ENCODE measurements at places on chromosomes 6 and 20.

DNA sequence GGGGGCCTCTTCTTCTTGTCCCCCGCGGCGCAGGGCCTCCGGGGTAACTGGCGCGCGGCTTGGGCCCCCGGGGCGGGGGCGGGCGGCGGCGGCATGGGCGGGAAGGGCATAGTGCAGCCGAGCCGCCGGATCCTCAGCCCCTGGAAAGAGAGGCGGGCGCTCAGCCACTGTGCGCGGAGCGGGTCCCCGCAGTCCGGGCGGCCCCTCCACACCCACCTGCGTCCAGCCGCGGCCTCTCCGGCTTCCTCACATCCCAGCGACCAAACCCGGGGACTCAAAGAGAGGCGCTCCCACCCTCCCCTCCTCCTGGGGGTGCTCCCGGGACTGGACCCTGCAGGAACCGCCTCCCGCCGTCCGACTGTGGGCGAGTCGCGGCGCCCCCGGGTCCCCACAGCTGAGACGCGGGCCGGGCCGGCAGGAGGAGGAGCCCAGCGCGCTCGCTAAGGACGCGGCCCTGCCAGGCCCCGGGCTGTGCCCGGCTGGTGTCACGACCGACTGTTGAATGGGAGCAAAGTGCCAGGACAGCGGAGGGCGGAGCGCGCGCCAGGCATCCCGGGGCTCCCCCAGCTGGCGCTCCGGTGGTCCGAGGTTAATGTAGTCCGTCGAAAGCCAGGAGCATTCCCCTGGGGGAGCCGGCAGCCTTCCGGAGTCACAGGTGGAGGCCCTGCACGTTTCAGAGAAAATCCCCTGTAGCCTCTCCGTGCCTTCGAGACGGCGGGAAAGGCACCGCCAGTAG, at the start of gene PRR18:
Gene PRR18, minus strand, starts transcription at position 360 of the 736 bp plus-strand sequence. Its CDS starts 250 bp downstream, at position 110.
- no peak for DNase-seq

DNA sequence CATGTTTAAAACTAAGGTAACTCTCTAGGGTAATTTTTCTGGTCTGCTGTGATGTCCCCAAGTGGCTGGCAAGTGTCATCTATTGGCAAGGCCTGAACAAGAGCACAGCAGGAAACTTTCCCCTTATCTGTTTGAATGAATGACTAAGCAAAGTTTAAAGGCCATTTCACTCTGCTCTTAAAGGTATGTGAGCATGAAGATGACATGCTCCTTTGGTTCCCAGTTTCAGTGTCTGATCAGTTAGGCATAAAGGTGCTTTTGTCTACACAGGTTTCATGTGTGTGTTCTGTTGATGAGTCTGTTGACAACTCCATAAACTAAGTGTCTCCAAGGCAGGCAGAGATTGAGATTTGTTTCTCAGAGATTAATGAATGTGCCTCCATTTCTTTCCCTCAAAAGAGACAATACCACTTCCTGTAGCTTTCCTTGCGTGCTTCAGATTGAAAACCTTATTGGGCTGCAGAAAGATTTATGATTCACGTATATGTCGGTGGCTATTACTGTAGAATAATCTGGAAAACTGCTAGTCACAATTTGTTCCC, 83.9 kb downstream of the MAP3K7 start:
- DNase-seq = no peak

GRCh38 chr6:27176523-27177484, 70.7 kb upstream of the PRSS16 start:
- DNase-seq = peak; percentile 75

GRCh38 chr20:46584508-46584907, 34.1 kb upstream of the OCSTAMP start:
- DNase-seq = no peak

GRCh38 chr20:48769069-48769983, 58.5 kb downstream of the PREX1 start:
- DNase-seq = peak; percentile 90

DNA sequence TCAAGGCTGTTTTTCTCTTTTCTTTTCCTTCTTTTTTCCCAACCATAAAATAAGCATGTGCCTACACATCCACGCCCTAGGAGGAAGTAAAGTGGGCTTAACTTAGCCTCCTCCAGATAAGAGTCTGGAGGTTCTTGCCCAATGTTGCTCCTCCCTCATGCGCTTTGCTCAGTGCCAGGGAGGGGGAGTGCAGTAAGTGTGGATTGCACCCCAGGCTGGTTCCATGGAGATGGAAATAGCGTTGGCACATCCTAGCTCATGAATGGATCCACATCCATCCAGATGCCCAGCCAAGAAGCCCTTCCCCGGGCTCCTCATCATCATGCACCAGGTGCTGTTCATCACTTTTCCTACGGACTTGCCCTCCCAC, 58.2 kb downstream of the NEDD9 start:
- no peak for DNase-seq

DNA sequence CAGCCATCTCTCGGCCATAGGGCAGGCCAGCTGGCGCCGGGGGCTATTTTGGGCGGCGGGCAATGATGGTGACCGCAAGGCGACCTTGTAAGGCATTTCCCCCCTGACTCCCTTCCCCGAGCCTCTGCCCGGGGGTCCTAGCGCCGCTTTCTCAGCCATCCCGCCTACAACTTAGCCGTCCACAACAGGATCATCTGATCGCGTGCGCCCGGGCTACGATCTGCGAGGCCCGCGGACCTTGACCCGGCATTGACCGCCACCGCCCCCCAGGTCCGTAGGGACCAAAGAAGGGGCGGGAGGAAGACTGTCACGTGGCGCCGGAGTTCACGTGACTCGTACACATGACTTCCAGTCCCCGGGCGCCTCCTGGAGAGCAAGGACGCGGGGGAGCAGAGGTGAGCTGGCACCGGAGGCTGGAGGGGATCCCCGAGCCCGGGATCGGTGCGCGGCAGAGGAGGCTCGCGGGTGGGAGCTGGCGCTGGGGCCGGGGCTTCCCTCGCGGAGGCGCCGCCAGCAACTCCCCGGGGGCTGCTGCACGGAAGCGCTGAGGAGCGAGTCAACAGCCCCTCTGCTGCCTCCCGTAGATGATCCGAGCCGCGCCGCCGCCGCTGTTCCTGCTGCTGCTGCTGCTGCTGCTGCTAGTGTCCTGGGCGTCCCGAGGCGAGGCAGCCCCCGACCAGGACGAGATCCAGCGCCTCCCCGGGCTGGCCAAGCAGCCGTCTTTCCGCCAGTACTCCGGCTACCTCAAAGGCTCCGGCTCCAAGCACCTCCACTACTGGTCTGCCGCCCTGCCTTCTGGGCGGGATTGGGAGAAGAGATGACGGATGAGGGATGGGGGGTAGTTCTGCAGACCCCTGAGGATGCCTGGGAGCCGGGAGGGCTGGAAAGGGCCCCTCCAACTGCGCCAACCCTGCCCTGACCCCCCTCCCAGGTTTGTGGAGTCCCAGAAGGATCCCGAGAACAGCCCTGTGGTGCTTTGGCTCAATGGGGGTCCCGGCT, at the start of the genes CTSA and NEURL2:
Gene CTSA, plus strand, starts transcription at position 351 of the 999 bp plus-strand sequence. Its CDS starts 234 bp downstream, at position 585.
Gene NEURL2, minus strand, starts transcription at position 224 of the 999 bp plus-strand sequence. Its CDS starts 217 bp downstream, at position 7.
- peak; percentile 78 for DNase-seq

- peak; percentile 49 for DNase-seq
Observed at GRCh38 chr6:167706313-167707109, 120.2 kb upstream of the AFDN start.

GRCh38 chr6:33861722-33862121, 57.9 kb upstream of the MLN start:
- DNase-seq = no peak

DNA sequence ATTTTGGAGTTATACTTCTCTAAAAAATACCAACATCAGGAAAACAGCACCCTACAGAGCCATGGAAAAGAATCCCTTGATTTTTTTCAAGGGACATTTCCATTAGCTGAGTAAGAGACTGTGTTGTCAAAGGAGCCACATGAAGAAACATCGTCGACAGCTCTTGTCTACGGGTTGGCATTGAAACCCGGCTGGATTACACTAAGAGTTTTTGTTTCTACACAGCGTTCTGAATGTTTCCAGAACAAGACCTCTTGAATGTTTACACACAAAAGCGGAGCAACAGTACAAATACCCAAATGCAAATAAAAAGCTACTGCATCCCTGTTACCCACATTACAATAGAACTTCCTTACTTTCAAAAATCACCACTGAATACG, 2.4 kb upstream of the MYLK4 start:
- DNase-seq = no peak

DNA sequence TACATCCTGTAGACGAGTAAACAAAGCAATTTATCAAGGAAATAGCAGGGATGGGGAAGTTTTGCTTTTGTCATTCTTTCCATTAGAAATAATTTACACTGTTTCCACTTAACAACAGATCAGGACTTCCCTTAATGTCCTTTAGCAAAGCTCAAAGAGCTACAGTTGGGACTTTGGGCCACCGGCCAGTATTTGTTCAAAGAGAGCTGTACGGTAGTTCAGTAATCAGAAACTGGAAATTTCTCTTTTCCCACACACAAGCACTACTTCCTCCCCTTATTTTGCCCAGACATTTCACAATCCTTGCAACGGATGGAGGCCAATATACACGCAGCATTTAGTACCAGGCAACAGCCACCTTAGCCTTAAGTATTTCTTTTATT, 12.1 kb upstream of the HINT3 start:
- DNase-seq = no peak

- DNase-seq = no peak
Observed at GRCh38 chr6:158627940-158628211, 16.7 kb downstream of the DYNLT1 start.

DNA sequence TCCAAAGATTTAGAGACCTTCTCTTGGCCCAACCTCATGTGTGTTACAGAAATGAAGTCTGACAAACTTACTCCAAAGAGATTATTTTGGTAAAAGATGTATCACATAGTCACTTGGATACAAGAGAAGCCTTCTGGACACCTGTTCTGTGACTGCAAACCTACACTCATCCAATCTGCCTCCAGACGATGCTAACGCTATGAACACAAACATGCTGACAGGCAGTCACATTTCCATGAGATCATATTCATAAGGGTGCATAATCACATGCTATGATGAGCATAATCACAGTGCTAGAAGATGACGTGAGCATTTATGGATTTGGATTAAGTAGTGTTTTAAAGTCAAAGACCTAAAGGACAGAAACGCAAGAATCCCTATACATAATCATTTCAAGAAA, 340.2 kb downstream of the HACE1 start:
- DNase-seq = no peak

DNA sequence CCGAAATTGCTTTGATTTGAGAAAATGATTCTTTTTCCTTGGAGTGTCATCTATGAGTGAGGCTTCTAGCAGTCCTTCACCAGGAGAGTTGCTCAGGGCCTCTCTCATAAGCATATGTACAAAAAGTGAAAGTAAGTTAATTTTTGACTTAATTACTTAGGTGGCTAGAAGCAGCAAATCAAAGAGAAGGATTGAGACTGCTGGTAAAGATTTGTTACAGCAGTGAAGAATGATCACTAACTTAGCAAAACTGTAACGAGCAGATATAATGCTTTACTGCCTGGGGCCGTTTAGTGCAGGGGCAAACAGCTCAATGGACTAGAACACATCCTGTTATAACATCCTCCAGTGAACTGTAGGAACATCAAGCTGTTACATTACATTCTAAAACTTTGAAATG, 167.8 kb upstream of the RIPOR2 start:
- DNase-seq = no peak

DNA sequence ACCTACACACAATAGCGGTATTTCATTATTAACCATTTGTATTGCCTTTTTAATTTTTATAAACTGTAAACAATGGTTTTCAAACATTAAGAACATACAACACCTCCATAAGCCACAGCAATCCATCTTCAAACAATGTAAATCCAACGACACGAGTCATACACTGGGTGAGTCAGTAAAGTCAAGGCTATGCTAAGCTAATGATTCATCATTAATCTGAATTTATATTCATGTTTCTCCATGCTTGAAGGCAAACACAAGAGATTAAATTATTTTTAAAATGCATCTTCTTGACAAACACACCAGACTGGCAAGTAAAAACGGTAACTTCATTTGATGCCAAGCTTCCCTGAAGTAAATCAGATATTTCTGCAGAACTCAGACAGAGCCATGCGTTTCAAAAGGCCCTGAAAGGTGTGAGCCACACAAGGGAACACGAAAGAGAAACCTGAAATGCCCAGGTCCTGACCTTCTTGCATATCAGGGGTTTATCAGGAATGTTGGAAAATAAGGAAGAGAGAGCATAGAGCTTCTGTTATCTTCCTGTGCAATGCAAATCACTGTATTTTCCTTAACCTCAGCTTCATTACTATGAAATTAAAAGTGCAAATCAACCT, 162.5 kb downstream of the ALDH8A1 start:
- no peak for DNase-seq

DNA sequence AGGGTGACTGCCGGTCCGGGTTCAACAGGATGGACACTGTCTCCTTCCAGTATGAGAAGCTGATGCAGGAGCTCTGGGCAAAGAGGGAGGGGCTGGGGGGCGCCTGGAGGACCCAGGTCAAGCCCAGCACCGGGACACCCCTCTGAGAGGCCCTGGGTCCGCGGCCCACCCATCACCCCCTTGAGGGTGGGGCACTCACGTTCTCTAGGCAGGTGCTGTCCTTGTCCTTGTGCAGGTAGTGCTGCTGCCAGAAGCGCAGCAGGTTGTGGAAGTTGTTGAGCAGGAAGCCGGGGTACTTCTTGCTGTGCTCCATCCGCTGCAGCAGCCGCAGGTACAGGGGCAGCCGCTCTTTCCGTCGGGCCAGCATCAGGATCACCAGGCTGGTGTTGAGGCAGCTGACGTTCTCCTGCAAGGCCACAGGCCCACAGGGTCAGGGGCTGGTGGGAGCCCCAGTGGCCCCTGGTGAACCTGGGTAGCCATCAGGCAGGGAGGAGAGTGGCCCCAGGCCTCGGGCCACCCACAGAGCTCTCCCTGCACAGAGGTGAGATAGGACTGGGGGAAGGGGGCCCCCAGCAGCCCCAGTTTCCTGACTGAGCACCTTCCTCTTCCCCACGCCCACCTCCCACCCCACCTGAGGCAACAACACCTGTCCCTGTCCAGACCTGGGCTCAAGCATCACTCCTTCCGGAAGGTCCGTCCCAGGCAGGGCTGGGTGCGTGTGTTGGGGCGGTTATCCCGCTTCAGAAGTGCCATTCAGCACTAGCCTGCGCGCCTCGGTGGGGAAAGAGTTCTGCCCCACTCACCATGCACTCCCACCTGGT, 47.8 kb downstream of the MYH7B start:
- no peak for DNase-seq

Measured in CD4-positive, alpha-beta T cell treated with Interleukin-15 for 4 hours (primary cell).